ENCODE measurements at places on chromosomes 16 and 17. TPM values are rescaled to one million over a fixed set of nuclear protein-coding genes. Genes with fewer than 3 reads are reported as not detected.

The CARD14 gene
- 23.8 TPM for total RNA-seq

The TMED6 gene
- 0.52 TPM for total RNA-seq

The CPHXL2 gene
- total RNA-seq, result not detected

The ARHGAP44 gene
- total RNA-seq, result 0.28 TPM

The RAD51C gene
- 15.1 TPM for total RNA-seq

The NSF gene
- total RNA-seq, result 41.8 TPM

The KRT24 gene
- total RNA-seq, result 10.0 TPM

The EIF3CL gene
- 81.2 TPM for total RNA-seq

The SCIMP gene
- total RNA-seq, result 0.72 TPM

The LLGL2 gene
- 82.1 TPM for total RNA-seq

The ZNF750 gene
- total RNA-seq, result 133 TPM

The ICAM2 gene
- 3.5 TPM for total RNA-seq

The PFN1 gene
- 455 TPM for total RNA-seq

The GRB7 gene
- 45.3 TPM for total RNA-seq

The DRC3 gene
- total RNA-seq, result 0.56 TPM

The MPP2 gene
- 0.32 TPM for total RNA-seq

The SP6 gene
- 5.9 TPM for total RNA-seq

The CRYBA1 gene
- total RNA-seq, result not detected

The HNF1B gene
- total RNA-seq, result not detected

The CPNE7 gene
- 1.0 TPM for total RNA-seq

The FUS gene
- 127 TPM for total RNA-seq

The ABCA3 gene
- 1.2 TPM for total RNA-seq

The APRT gene
- 207 TPM for total RNA-seq

The NEUROD2 gene
- total RNA-seq, result not detected

The TERB1 gene
- total RNA-seq, result 0.08 TPM

The VTN gene
- 0.60 TPM for total RNA-seq

The OVCA2 gene
- 32.3 TPM for total RNA-seq

The AHSP gene
- not detected for total RNA-seq

The SKA2 gene
- 36.7 TPM for total RNA-seq

The IL21R gene
- 0.56 TPM for total RNA-seq

The ZFP90 gene
- total RNA-seq, result 12.0 TPM

The OR3A3 gene
- total RNA-seq, result not detected

The FSCN2 gene
- 0.76 TPM for total RNA-seq

The C17orf50 gene
- not detected for total RNA-seq

The ELAC2 gene
- total RNA-seq, result 39.0 TPM

The KIF2B gene
- total RNA-seq, result not detected

The IGSF6 gene
- total RNA-seq, result 0.76 TPM

The KRT35 gene
- not detected for total RNA-seq

The CLDN9 gene
- total RNA-seq, result not detected

The RAB37 gene
- 0.96 TPM for total RNA-seq

The SLC16A3 gene
- 50.0 TPM for total RNA-seq

The SULT1A1 gene
- total RNA-seq, result 4.7 TPM

The STH gene
- not detected for total RNA-seq

The CETP gene
- not detected for total RNA-seq

The HSPB9 gene
- not detected for total RNA-seq

The RNF112 gene
- total RNA-seq, result 1.1 TPM

The DCUN1D3 gene
- total RNA-seq, result 17.1 TPM

The ZNF785 gene
- 8.4 TPM for total RNA-seq

The C1QL1 gene
- total RNA-seq, result 0.12 TPM

The GRAP gene
- 1.00 TPM for total RNA-seq

The ABCA6 gene
- 2.4 TPM for total RNA-seq

The C16orf46 gene
- total RNA-seq, result not detected

The PTX4 gene
- total RNA-seq, result not detected

The CX3CL1 gene
- 3.7 TPM for total RNA-seq

The CNEP1R1 gene
- 10.3 TPM for total RNA-seq

The AIPL1 gene
- not detected for total RNA-seq

The HCRT gene
- not detected for total RNA-seq

The STX1B gene
- total RNA-seq, result 0.80 TPM

The SLX4 gene
- 4.0 TPM for total RNA-seq

All from esophagus mucosa (tissue), 1 donor.